ENCODE measurements at places on chromosomes 4 and X.

- no peak for DNase-seq
These were observed 266.7 kb upstream of the MAGEB2 start for GRCh38 chrX:29948653-29949052.

DNA sequence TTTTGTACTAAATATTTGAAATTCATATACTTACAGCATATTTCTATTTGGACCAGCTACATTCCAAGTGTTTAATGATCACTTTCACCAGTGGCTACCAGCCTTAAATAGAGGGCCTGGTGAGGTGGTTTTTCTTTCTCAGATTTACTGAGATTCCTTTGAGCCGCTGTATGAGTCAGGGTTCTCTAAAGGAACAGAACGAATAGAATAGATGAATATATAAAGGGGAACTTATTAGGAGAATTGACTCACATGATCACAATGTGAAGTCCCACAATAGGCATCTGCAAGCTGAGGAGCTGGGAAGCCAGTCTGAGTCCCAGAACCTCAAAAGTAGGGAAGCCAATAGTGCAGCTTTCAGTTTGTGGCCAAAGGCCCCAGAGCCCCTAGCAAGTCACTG lies 146.2 kb upstream of the TLL1 start:
- DNase-seq = no peak

GRCh38 chrX:41332408-41333002 lies 1.5 kb upstream of the DDX3X start:
- peak; percentile 15 for DNase-seq

GRCh38 chr4:101136373-101137370 lies 210.7 kb downstream of the PPP3CA start:
- DNase-seq = no peak

DNA sequence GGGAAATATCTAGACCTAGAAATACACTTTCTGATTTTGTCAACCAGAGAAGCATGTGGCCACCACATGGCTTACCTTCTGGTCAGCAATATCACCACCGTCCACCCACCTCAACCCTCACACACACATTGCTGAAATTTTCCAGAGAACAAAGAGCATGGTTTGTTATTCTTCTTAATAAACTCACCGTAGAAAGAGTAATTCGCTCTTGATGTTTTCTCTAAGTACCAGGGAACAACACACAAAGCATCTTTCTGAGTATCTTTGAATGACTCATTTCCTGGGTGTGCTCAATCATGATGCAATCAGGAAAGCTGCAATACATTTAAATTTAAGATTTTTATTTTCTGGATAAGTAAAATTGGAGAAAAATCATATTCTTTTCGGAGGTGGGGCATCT lies 24.7 kb upstream of the LRAT start:
- DNase-seq = no peak

DNA sequence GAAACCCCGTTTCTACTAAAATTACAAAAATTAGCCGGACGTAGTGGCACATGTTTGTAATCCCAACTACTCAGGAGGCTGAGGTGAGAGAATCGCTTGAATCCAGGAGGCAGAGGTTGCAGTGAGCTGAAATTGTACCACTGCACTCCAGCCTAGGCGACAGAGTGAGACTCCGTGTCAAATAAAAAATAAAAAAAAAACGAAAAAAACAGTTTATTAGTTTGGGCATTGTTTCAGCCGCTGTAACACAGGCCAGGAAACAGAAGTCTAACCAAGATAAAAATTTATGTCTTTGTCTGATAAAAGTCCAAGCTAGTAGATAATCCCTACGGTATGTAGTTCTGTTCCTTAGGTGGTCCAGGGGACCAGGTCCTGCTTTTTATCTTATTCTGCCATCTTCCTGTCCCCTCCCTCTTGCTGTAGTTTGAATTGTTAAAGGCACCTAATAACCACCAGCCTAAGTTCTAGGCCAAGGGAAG lies 21.4 kb downstream of the USO1 start:
- no peak for DNase-seq

- no peak for DNase-seq
These were observed 2.9 kb downstream of the OTUD4 start for GRCh38 chr4:145177511-145177905.

DNA sequence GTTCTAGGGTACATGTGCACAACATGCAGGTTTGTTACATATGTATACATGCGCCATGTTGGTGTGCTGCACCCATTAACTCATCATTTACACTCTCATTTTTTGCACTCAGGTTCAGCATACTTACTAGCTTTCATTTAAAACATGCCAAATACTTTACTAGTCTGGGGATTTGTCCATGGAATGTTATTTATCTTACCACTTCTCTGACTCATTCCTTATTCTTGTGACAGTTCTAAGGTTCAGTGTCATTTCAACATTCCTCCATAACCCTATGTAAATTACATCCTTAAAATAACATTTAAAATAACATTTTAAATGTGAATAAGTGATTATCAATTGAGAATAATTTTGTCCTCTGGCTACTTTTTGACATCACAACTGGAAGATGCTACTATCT lies 19.5 kb upstream of the SYTL5 start:
- no peak for DNase-seq

DNA sequence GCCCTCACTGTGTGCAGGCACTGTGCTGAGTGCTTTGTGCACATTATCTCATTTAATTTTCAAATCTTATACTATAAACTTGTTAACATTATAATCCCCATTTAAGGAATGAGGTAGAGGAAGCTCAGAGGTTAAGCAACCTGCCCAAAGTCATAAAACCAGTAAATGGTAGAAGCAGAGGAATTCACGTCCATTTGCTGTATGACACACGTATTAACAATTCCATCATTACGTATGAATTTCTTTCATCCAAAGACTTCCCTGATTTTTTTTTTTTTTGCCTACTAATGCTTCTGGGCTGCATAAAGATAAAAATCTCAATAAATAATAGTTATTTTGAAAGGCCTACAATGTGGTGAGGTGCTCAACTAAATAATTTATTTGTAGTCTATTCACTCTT lies 64.5 kb upstream of the H2AZ1 start:
- no peak for DNase-seq

GRCh38 chr4:138217567-138217966 lies 24.6 kb downstream of the SLC7A11 start:
- no peak for DNase-seq

GRCh38 chr4:94828882-94829281 lies 71.1 kb downstream of the BMPR1B start:
- no peak for DNase-seq

- peak; percentile 62 for DNase-seq
These were observed at the start of gene PDE5A for GRCh38 chr4:119628281-119629141. PDE5A (minus strand) TSS chr4:119628804; CDS start chr4:119628671, 133 bp downstream.

- no peak for DNase-seq
These were observed 99.8 kb downstream of the TRAPPC11 start for GRCh38 chr4:183758758-183759447.

DNA sequence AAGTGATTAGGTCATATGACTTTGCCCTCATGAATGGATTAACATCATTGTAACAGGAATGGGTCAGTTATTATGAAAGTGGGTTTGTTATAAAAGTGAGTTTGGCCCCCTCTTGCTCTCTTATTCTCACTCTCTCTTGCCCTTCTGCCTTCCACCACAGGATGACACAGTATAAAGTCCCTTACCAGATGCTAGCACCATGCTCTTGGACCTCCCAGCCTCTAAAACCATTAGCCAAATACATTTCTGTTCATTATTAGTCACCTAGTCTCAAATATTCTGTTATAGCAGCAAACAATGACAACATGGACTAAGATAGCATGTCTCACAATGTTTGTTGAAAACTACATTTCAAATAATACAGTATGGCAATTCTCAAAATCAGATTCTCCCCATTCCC lies 59.7 kb downstream of the RWDD4 start:
- DNase-seq = no peak

DNA sequence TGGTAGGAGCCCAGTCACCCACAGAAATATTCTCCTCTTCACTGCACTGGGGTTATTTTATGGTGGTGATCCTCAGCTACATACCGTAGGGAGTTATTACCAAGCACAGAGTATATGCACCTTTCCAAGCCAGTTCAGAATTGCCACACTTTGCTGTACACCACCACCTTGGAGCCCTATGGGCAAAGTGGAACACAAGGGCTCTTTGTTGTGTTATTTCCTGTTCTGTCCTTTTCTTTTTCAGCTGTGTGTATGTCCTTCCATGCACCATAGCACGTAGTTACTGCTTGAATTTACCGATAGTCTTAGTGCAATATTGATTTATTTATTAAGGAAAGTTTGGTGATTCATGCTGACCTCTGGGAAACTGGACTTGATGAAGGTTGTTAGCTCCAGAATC lies 8.3 kb downstream of the RNF128 start:
- no peak for DNase-seq

GRCh38 chrX:65926095-65927019 lies 113.5 kb downstream of the VSIG4 start:
- DNase-seq = peak; percentile 25

DNA sequence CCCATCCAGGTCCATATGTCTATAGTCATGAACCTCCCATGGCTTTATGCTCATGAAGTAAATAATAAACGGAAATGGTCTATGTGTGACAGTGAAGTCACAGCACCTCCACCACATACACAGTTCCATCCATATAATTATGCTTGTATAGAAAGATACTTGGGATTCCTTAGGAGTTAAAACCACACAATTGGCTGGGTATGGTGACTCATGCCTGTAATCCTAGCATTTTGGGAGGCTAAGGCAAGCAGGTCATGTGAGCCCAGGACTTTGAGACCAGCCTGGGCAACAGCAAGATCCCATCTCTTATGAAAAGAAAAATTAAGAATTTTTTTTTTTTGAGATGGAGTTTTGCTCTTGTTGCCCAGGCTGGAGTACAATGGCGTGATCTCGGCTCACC lies 55.6 kb upstream of the RBM47 start:
- DNase-seq = no peak

DNA sequence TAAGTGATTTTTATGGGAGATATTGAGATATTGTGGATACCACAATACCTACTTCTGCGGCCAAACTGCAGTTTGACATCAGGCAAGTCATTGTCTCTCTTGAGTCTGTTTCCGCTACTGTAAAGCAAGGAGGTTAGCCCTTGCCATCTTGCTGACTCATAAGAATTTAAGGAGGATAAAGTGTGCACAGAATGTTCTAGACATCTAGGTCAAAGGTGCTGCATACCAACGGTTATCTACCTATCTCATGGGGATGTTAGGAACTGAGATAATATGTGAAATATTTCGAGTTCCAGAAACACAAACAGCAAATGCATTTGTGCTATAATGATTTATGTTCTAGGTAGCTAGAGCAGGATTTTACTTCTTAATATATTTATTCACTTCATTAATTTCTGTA lies 211.5 kb upstream of the NR3C2 start:
- no peak for DNase-seq

GRCh38 chr4:627347-628125 lies 2.2 kb downstream of the PDE6B start:
- DNase-seq = no peak

DNA sequence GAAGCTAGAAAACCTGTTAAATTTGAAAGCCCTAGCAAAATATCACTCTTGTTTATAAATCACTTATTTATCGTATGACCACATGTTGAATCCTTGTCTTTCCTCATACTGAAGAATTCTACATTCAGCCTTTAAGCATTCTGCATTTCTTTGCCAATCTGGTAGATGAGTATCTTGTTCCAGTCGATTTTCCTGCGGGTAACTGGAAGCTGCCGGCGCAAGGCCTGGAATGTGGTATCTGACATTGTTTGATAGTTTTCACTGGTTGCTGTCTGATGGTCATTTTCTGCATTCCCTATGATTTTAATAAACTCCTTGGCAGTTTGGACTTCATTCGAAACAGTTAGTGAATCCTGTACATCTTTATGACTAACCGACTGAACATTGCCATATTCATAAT lies 13.7 kb upstream of the PHKA1 start:
- DNase-seq = no peak

DNA sequence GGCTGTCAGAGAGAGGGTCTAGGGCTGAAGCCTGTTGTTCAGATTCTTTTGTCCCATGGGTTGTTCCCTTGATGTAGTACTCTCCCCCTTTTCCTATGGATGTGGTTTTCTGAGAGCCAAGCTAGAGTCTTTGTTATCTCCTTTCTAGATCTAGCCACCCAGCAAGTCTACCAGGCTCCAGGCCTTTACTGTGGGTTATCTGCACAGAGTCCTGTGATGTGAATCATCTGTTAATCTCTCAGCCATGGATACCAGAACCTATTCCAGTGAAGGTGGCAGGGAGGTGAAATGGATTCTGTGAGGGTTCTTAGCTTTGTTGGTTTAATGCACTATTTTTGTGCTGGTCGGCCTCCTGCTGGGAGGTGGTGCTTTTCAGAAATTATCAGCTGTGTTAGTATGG lies 109.5 kb downstream of the PRR32 start:
- no peak for DNase-seq

GRCh38 chr4:150387981-150388380 lies 194.0 kb upstream of the MAB21L2 start:
- no peak for DNase-seq

- DNase-seq = no peak
These were observed 54.5 kb upstream of the BCOR start for GRCh38 chrX:40152173-40152711.

DNA sequence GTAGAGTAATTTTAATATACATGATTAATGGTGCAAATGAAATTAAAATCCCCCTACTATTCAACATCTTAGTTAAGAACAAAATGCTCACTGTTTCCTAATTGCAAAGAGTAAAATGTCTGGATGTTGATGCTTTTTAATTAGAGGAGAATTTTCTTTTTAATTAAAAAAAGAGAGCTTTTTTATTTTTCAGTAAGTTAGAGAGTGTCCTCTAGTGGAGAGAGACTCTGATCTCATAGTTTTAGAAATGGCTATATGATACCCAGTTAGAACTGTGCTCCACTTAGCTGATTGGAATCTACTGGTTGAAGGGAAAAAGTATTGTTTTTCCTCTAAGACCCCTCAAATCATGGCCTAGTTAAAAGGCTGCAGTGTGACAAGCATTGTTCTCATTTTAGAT lies 312.0 kb upstream of the MAGEB2 start:
- DNase-seq = no peak

- no peak for DNase-seq
These were observed 532 bp upstream of the SH3BP2 start for GRCh38 chr4:2792396-2792710.

GRCh38 chrX:73683236-73683859 lies 120.4 kb downstream of the CHIC1 start:
- no peak for DNase-seq
